CD4-positive, alpha-beta memory T cell (primary cell): ENCODE measurements at places on chromosomes 5 and 9.

- no peak for DNase-seq
Measured at GRCh38 chr5:891837-892393, 686 bp downstream of the BRD9 start.

GRCh38 chr9:127634021-127634420 is 21.9 kb downstream of the STXBP1 start:
- no peak for DNase-seq

GRCh38 chr5:87541676-87542075 is 128.9 kb upstream of the CCNH start:
- DNase-seq = no peak

DNA sequence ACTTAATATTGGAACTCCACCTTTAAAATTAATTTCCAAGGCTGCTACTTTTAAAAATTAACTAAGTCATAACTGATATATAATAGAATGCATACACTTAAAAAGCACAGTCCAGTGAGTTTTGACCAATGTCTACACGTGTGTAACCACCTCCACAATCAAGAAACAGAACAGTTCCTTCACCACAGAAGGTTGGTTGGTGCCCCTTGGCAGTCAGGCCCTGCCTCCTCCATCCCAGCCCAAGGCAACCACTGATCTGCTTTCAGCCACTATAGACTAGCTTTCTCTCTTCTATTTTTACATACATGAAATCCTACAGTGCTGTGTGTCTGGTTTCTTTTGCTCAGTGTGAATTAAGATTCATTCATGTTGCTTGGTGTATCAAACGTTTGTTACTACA is 215.2 kb downstream of the CRB2 start:
- no peak for DNase-seq

DNA sequence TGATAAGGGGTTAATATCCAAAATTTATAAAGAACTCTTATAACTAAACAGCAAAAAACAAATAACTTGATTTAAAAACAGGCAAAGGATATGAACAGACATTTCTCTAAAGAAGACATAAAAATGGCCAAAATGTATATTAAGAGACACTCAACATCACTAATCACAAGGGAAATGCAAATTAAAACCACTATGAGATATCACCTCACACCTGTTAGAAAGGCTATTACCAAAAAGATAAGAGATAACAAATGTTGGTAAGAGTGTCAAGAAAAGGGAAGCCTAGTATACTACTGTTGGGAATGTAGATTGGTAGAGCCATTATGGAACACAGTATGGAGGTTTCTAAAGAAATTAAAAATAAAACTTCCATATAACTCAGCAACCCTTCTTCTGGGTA is 19.4 kb upstream of the SH3TC2 start:
- DNase-seq = no peak

- DNase-seq = no peak
Measured at GRCh38 chr9:110112792-110113191, 95.2 kb downstream of the C9orf152 start.

GRCh38 chr9:14111696-14112095 is 202.2 kb downstream of the NFIB start:
- no peak for DNase-seq

DNA sequence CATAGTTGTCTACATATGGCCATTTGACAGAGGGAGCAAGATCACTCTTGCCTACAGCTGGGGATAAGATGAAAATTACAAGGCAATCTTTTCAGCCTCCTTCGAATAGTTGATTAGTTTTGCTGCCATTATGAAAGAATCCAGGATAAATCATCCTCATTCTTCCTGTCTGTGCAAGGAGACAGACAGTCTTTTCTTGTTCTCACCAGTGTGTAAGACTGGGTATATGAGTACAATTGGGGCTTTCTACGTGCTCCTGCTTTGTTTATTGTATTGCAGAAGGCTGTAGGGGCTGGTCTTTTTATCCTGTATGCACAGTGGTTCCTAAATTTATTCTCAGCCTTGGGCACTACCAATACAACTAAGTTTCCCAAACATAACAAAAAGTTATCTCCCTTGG is 76.8 kb downstream of the SPEF2 start:
- no peak for DNase-seq

GRCh38 chr9:21995006-21995665 is 545 bp downstream of the CDKN2B-AS1 start:
- DNase-seq = peak; percentile 85

DNA sequence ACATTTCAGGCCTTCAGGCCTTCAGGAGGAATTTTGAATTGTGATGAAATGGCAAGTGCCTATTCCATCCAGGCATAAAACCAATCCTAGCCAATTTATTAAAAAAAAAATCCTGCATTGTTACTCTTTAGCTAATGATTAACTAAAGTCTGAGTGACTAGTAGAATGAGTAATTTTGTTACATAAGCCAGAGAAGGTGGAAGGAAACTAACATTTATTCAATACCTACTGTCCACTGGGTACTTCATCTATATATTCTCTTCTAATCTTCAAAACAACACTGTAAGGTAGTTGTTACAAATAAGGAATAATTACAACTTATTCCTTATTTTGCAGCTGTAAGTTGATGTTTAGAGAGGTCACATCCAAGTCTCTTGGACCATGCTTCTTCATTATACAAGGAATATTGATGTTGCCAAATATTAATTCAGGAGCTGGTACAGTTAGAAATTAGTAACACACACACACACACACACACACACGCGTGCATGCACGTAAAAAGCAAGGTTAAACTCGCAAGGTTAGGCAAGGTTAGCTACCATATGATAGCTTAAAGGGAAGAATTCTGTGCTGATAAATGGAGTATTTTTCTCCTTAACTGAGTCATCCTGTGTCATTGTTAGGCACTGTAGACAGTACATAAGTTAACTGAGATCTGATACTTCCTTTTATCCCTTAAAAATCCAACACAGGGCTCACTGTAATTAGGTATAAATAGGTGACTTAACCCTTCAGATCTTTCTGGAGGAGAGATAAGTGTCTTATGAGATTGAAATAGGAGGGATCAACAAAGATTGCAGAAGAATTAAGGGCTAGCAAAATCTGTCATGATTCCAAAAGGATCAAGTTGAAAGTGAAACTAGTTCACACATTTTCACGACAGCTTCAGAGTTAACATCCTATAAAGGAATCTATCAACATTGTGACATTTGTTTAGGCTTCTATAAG is 596.9 kb downstream of the PDE4D start:
- no peak for DNase-seq

- no peak for DNase-seq
Measured at GRCh38 chr5:2224689-2225088, 342.0 kb upstream of the IRX4 start.

DNA sequence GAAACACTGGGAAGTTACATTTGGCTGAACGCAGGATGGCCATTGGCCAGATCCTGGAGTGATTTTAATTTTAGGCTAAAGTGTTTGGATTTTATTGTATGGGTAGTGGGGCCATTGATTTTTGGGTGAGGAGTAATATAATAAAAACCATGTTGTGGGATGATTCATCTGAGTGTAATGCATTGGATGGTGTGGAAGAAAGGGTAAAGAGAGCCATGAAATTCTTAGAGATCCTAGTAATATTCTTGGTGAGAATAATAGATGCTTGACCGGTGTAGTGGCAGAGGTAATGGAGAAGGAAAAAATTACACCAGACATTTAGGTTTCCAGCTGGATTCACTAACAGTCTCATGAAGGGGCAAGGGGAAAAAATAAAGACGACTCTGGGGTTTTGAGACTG is 158.1 kb downstream of the NPR3 start:
- no peak for DNase-seq

- DNase-seq = no peak
Measured at GRCh38 chr5:154312576-154312975, 122.0 kb downstream of the GALNT10 start.
